ENCODE measurements at places on chromosomes 4 and X. TPM values are rescaled to one million over a fixed set of nuclear protein-coding genes. Genes with fewer than 3 reads are reported as not detected.

DNA sequence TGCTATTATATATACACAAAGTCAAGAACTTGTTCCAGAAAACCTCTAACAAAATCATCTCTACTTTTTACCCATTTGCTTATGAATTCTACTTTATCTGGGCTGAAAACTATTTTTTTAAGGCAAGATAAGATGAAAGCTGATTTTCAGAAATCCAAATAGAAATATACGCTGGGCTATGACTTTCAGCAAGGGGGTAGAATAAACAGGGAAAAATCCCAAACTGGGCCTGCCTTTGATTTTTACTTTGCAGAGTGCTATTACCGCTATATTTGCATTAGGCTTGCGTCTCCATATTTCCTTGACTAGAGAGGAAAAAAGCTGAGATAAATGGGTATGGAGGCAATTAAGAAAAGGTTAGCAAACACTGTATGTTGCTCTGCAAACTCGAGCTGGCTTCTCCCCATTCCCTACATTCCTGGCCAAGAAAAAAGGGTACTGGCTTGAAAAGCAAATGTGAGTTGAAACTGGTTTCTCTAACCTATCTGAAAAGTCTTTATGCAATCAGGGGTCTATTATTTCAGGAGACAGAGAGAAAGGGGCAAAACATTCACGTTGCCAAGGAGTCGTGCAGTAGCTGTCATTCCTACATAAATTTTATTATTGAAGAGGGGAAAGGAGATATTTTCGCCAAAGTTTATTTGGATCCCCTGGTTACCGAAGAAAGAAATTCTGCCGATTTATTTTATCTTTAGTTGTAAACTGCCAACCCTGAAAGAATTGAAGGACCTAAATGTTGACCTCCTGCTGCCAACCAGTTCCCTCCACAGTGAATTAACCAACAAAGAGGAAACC, 2.2 kb downstream of the TMEM47 start:
- peak; percentile 54 for DNase-seq

GRCh38 chr4:152014280-152014679, 253.5 kb upstream of the GATB start:
- no peak for DNase-seq

DNA sequence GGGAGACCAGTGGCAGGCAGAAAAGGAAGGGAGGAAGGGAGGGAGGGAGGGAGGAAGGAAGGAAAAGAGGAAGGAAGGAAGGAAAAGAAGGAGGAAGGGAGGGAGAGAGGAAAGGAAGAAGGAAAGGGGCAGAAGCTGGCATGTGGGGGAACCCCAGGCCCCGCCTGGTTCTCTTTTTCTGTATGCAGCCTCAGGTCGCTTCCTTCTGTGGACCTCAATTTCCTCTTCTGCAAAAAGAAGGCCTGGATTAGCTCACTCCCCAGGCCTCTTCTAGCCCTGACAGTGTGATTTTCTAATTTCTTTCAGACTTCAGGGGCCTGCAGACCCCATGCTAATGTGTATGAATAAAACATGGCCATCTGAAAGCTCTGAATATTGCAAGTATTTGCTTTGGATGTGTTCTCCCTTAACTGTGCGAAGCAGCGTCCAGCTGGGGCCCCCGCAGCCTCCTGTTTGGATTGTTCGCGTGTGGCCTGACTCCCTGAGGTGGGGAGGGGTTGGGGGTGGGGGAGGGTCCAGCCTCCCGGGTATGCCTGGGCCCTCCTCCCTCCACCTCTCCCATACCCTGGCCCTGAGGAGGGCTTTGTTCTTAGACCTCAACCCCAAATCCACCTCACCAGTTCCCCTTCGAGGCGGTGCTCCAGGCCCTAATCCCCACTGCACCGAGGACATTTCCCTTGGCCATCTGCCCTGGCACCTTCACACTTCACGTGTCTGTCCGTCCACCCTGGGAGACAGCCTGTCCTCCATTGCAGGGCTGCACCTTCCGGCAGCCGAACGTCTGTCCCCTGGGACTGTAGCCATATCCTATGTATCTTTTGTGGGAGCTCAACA, 199.9 kb upstream of the ATP6AP2 start:
- DNase-seq, result no peak

DNA sequence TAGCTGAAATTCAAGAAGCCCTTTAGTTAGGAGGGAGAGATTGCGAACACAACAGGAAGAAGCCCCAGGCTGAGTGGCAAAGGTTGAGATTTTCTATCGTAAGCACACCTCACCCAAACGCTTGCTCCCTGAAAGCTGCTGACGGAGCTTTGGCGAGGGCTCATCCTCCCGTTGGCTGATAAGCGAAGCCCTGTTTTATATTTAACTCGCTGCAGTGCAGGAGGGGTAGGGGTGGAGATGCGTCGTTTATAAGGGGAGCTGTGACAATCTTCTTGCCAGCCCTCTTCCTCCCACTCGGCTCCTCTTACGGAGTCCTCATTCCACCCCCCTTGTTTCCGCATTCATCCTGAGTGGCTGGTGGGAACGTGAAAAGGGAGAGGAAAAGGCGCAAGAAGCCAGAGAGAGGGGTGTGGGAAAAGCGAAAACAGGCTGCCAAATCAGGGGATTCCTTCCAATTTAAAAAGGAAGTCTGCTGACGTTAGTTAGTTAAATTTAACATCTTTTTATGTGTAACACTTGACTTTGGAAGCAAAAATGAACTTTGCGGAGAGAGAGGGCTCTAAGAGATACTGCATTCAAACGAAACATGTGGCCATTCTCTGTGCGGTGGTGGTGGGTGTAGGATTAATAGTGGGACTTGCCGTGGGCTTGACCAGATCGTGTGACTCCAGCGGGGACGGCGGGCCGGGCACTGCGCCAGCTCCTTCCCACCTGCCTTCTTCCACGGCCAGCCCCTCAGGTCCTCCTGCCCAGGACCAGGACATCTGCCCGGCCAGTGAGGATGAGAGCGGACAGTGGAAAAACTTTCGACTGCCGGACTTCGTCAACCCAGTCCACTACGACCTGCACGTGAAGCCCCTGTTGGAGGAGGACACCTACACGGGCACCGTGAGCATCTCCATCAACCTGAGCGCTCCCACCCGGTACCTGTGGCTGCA, at the start of gene ENPEP:
ENPEP (plus strand) TSS at position 275 of the 938 bp plus-strand sequence; CDS start at position 535, 260 bp downstream.
- no peak for DNase-seq

DNA sequence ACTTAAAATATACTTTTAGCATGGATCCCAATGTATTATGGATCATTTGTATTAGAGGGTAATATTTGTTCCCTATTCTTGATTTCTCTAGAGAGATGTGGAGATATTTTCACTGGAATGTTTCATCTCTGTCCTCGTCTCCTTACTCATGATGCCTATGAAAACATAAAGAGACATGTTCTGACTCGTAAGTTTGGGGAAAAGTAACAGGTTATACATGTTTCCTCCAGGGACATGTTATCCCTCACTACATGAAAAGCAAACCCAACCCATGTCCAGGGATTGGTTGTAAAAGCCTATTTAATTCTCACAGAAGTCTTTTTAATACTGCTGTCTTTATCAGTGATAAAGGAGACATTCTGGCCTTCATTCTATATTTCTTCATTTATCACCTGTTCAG, 621.4 kb downstream of the GABRG1 start:
- DNase-seq, result no peak

GRCh38 chrX:129739578-129739977, 799 bp downstream of the XPNPEP2 start:
- DNase-seq, result no peak

- peak; percentile 95 for DNase-seq
These were observed 22.4 kb upstream of the HPSE start for GRCh38 chr4:83356899-83357661.

GRCh38 chrX:53681661-53682060, 4.9 kb downstream of the HUWE1 start:
- no peak for DNase-seq

DNA sequence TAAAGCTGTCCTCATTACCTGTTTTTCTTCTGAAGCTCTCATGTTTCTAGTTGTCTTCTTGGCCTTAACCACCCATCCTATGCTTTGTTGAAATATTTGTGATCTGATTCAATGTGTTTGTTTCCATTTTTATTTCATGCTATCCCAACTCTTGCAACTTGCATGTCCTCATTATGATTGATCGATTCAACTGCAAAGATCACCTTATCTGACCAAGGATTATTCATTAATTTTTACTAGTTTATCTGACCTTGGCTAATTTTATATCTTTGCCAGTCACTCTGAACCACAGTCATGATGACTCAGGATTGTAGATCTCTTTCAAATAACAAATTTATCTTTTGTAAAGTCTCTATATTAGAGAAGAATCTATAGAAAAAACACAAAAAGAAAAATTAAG, 70.7 kb downstream of the UGT2A2 start:
- no peak for DNase-seq

DNA sequence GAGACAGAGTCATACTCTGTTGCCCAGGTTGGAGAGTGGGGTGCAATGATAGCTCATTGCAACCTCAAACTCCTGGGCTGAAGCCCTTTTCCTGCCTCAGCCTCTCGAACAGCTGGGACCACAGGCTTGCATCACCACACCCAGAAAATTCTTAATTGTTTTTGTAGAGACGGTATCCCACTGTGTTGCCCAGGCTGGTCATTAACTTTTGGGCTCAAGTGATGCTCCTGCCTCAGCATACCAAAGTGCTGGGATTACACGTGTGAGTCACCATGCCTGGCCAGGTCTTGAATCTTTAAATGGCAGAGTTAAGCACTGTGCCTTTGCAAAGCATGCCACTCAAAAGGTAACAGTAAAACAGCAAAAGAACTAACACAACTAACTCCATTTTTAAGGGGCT, 28.6 kb upstream of the BBS12 start:
- DNase-seq, result no peak

DNA sequence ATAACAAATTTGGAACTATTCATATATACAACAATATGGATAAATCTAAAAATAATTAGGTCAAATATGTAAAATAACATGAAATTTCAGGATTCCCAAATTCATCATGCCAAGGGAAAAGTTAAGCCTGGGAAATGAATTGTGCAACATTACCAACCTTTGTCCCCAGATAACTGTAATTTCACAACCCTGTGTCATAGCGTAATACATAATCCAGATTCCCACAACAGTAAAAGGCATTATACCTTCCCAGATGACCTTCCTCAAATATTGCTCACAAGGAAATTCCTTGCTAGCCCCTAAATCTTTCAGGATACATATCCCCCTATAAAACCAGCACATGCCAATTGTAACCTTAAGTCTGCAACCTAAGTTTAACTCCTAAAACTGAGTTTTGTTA, 32.9 kb upstream of the RAB40A start:
- DNase-seq, result no peak

DNA sequence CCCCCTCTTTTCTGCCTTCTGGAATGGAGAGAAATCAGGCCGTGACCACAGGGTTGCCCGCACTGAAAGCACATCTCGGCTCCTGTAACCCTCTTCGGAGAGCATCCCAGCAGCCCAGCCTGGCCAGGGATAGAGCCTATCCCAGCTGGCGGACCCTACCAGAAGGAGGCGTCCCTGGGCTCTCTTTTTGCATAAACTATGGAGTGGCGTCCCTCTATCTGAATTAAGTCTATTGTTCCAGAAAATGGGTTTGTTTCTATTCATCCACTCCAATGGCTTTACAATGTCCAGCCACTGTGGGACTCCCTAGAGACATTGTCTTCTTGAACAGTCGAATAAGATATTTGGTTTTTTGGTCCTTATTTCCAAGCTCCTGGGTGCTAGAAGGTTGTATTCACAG, 689 bp upstream of the NHSL2 start:
- DNase-seq, result no peak

DNA sequence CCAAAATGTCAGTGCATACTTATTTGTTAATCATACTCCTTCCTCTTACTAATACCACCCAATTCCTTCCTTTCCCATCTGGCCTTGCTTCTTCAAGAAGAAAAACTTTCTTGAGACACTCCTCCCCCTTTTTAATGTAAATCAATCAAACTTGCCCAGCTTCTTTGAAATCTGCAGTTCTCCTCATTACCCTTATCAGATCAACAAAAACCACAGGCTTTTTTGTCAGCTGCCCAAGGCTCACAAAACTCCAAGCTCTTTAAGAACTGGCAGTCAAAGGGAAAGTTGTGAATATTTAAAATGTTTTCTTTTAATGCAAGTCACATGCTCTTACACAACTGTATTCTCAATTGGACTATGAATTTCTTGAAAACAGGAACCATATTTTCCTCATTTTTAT, 11.3 kb upstream of the MYOZ2 start:
- DNase-seq, result peak; percentile 64

DNA sequence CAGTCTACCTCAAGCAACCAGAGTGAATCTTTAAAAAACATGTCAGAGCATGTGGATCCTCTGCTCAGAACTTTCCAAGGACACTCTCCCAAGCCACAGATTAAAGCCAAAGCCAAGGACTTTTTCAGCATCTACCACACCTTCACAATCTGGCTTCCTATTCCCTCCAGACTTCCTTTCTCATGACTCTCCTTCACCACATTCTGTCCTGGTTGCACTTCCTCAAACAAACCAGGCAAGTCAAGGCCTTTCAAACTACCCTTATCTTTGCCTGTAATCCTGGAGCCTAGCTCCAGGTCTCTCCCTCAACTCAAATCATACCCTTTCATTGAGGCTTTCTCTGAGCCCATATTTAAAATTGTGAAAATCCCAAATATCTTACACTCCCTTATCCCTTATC, 191.6 kb upstream of the GALNTL6 start:
- no peak for DNase-seq

DNA sequence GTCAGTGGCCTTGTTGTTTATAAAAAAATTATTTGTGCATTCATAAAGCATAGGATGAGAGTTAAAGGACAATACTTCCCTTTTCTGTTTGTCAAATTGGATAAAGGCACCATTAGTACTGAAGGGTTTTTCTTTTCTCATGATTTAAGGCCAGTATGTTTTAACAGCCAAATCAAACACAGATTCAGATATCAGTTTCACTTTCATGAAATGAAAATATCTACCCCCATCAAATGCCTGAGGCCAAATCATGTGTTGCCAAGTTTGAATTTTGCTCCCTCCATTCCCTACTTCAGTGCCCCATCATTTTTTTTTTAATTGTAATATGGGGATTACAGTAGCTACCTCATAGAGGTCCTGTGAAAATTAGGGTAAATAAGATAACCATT, 745.9 kb downstream of the RPA4 start:
- no peak for DNase-seq

- DNase-seq, result no peak
These were observed 224.0 kb upstream of the TENM3 start for GRCh38 chr4:182019148-182019652.

GRCh38 chrX:97564496-97564895, 680.8 kb downstream of the RPA4 start:
- no peak for DNase-seq

GRCh38 chr4:165684177-165684805, 188.7 kb upstream of the TLL1 start:
- DNase-seq, result peak; percentile 29

The PLP2 gene
- 153 TPM for total RNA-seq

The LRBA gene
- 38.7 TPM for total RNA-seq

The CCSER1 gene
- total RNA-seq, result 1.8 TPM

The SPANXN3 gene
- total RNA-seq, result not detected

The CCNG2 gene
- total RNA-seq, result 28.3 TPM

The LDB2 gene
- 80.9 TPM for total RNA-seq

The TLR3 gene
- total RNA-seq, result 5.2 TPM

The TXK gene
- total RNA-seq, result 0.97 TPM
